ENCODE measurements at places on chromosomes 1 and 21.

DNA sequence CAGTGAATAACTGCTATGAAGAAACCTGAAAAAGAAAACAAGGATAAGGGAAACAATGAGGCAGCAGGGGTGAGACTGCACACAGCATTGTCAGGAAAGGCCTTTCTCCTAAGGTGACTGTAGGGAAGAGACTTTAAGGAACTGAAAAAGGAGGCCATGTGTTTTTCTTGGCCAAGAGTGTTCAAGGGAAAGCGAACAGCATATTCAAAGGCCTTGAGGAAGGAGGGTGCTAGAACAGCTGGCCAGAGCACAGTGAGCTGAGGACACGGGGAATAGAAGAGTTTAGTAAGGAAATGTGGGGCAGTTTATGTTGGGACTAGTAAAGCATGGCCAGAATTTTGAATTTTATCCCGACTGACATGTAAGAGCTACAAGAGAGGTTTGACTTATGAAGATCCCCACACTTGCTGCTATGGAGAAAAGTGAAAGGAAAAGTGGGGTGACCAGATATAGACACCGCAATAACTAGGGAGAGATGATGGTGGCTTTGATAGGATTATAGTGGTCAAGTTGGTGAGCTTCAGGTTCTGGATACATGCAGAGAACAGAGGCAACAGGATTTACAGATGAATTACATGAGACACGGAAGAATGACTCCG lies 1.4 kb downstream of the RWDD2B start:
- DNase-seq: no peak

DNA sequence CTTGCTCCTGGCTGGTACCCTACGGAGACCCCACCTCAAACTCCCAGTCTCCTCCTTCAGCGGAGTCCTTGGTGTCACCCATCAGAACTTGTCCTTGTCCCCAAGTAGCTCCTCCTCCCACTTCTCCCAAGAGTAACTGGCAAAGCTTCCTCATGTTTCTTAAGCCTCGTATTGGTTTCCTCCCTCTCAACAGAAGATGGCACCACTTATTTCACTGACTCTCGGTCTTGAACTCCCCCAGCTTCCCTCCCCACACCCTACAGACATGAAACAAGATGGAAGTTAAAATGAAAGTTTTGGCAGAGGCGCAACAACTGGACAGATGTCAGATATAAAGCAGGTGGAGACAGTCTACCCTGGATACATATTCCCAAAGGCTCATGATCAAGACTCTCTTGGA lies 13.4 kb downstream of the RAB7B start:
- no peak for DNase-seq

DNA sequence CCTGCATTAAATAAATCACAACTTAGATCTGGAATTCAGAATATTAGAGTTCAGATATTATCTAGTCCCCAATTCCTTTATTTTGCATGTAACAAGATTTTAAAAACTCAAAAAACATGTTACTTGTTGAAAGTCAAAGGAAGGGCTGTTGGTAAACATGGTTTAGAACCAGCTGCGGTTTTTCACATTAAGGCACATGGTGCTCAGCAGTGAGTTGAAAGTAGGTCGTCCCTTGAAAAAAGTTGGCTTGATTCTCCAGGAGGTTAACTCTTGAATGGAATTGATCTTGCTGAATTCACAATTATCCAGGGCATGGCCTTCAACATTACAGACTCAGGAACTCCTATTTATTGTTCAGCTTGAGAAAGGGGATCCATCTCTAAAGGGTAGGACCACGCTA lies 277.1 kb upstream of the DUSP10 start:
- no peak for DNase-seq

GRCh38 chr1:14600405-14601112 lies 2.1 kb downstream of the KAZN start:
- no peak for DNase-seq

DNA sequence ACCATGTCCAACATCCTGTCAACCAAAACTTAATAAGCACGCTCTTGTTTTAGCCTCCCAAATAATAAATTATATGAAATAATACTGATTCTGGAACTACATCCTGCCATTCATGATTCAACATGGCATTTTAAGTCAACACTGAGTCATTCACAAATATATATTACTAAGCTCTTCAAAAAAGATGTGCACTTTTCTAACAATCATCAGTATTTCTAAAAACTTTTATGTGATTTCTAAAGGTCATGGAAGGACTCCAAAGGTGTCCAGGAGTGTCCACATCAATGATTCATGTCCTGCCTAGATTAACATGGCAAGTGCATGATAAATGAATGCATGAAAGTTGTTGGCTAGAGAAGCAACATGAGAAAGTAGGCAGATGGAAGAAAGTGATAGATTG lies 51.6 kb downstream of the NEGR1 start:
- no peak for DNase-seq

DNA sequence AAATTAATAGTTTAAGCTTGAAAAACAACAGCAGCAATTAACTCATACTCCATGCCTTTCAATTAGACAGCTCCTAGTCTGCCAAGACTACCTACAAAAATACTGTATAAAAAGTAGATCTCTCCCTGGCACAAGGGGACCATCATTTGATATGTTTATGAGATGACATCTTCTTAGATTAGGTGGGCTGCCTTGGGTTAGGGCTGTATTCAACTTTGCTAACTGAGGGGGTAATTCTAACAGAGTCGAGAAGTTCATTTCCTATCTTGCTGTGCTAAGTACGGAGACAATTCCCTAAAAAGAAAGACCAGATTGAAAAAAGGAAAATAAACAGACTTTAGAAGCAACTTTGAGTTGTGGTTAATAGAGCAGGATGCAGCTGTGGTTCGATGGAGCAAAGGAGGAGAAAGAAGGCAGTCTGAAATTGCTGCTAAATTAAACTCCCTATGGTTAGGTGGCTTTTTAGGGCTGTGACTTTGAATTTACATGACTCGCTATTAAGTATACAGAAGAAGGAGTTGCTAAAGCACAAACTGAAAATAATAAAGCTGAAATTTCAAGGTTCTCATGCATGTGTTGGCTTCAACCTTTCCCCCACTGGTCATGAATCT lies 75.4 kb downstream of the CDC7 start:
- DNase-seq: no peak

DNA sequence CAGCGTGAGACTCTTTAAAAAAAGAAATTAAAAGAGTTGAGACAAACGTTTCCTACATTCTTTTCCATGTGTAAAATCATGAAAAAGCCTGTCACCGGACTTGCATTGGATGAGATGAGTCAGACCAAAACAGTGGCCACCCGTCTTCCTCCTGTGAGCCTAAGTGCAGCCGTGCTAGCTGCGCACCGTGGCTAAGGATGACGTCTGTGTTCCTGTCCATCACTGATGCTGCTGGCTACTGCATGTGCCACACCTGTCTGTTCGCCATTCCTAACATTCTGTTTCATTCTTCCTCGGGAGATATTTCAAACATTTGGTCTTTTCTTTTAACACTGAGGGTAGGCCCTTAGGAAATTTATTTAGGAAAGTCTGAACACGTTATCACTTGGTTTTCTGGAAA lies 31.2 kb downstream of the IFNAR1 start:
- DNase-seq: no peak

- no peak for DNase-seq
These were observed 83.6 kb downstream of the ADARB1 start for GRCh38 chr21:45157932-45158331.

DNA sequence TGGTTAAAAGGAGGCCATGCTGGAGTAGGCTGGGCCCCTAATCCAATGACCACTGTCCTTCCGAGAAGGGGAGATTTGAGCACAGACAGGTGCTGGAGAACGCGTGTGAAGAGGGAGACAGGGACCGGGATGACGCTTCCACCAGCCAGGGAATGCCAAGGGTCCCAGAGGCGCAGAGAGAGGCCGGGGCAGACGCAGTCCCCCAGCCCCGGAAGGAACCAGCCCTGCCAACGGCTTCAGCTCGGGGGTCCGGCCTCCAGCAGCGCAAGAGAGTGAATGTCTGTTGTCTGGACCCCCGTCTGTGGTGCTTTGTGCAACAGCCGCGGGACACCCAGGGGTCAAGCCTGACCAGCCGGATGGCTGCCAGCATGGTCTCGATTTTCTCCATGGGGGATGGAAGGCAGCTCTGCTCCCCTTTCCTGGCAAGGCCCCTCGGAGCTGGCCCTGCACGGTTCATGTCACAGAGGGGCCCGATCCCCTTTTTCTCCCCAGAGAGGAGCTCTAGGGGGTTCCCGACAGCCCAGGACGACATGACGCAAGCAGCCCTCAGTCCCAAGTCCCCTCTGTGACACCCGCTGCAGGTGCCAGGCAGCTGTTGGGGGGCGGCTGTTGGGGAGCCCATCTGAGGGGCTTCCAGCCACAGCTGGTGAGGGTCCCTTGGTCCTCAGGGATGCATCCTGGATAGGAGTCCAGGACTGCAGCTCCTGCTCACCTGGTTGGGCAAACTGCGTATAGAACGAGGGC lies 73.5 kb downstream of the SIK1 start:
- no peak for DNase-seq

DNA sequence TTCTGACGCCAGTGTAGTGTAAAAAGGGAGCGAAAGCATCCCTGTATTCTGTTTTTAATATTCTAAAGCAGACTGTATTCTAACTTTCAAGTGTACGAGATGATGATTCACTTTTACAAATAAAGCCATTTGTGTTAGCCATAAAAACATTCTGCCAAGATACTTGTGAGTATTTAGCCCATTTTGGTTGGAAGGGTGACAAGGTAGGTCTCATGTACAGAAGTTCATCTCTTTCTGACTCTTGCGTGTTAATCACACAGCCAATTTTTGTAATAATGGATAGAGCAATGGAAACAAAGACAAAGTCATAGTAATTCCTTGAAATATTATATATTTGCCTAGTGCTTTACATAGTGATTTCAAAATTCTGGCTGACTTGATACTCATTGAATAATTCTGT lies 125.3 kb upstream of the GREM2 start:
- DNase-seq: no peak

DNA sequence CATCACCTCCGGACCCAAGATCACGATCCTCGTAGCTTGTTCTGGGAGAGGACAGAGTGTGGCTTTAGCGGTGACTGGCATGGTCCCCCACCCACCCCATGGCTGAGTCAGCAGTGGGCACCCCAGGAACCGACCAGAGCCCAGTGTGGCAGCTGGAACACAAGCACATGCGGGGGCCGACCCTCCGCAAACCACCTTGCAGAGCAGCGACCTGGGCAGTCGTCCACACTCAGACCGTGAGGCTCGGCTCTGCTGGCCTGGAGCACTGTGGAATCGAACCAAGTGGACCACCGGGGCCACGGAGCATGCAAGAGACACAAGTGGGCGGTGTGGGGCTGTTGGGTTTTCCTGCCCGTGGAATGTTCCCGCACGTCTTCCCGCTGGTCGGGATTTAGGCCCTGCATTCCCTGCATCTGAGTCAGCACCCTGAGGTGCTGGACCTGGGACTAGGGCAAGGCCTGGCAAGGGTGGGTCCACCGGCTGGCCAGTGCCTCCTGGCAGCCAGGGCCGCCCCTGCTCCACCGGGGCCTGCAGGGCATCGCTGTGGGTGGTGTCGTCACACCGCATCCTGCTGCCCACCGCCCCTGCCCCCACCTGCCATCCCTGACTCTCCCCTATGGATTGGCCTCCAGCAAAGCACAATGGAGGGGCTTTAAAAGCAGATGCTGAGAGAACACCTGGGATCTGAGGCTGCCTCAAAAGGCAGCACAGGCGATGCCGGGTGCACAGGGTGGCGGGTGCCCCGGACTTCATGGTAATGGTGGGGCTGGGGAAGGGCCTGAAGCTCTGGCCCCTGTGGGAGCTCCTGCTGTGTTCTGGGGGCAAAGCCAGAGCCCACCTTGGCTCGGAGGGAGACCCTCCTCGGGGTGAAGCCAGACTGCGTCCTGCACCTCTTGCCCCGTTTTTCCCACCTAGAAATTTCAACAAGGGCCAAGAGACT lies 18.5 kb downstream of the MORN1 start:
- DNase-seq: no peak

DNA sequence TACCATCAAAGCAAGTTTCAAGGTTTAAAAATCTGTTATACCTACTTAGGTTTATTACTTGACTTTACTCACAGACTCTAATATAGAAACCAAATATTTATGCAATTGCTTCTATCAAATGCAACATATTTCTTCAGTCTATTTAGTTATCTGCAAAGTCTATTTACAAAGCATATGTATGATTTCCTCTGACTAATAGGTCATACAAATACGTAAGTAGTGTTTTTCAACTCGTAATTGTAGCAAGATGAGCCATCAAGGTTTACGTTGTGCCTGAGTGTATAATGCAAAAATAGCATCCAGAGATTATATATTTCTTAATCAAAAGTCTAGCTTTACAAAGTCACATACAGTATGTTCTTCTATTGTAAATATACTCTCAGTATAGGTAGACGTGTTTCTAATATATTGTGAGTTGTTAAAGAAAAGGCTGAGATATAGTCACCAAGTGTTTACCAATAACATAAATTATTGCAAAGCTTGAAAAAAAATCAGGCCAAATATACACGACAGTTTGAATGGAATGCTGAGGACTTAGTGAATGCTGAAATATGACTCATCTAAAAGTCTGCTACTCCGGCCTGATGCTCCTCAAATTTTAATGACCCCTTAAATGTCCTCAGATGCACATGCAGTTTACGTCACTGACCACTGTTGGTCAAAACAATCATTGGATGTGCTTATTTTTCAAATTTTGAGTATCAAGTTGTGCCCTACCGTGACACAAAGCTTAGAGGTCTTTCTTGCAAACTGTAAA lies 48.4 kb downstream of the ADAMTS5 start:
- no peak for DNase-seq

DNA sequence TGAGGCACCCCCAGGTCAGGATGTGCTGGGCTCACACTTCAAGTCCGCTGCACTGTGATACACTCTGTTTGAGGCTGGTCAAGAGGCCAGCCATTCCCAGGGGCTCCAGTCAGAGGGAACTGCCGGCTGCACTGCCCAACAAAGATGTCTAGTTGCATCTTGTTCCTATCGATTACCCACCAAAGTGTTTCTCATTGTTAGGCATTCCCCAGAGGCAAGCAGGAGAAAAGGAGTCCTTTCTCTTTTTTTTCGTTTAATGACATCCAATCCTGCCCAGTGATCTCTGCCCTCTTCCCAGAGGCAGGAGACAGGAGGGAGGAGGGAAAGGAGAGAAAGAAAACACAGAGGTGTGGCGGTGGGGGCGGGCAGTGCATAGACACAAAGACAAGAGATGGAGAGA lies 150.4 kb downstream of the OMA1 start:
- DNase-seq: no peak

- no peak for DNase-seq
These were observed 19.4 kb upstream of the CADM3 start for GRCh38 chr1:159152031-159152430.

DNA sequence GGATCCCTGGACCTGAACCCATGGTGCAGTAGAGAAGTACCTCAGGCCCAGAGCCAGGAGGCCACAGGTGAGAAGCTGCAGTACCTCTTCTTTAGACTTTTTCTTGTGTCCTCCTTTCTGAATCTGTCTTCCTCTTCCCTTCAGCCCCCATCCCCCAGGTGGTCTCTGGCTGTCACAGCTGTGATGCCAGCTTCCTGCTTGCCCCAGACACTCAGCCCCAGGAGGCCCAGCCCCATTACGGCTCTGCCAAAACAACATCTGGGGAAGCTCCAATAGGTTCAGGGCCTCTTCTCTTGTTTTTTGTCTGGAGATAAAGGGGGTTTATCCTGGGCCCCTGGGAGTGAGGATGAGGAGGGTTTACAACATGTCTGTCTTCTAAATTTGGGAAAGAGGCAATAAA lies 9.5 kb upstream of the BTG2 start:
- no peak for DNase-seq

All from CD4-positive, CD25-positive, alpha-beta regulatory T cell (primary cell).